Eye (tissue), 1 donor: ENCODE measurements at places on chromosomes 12 and 14.

DNA sequence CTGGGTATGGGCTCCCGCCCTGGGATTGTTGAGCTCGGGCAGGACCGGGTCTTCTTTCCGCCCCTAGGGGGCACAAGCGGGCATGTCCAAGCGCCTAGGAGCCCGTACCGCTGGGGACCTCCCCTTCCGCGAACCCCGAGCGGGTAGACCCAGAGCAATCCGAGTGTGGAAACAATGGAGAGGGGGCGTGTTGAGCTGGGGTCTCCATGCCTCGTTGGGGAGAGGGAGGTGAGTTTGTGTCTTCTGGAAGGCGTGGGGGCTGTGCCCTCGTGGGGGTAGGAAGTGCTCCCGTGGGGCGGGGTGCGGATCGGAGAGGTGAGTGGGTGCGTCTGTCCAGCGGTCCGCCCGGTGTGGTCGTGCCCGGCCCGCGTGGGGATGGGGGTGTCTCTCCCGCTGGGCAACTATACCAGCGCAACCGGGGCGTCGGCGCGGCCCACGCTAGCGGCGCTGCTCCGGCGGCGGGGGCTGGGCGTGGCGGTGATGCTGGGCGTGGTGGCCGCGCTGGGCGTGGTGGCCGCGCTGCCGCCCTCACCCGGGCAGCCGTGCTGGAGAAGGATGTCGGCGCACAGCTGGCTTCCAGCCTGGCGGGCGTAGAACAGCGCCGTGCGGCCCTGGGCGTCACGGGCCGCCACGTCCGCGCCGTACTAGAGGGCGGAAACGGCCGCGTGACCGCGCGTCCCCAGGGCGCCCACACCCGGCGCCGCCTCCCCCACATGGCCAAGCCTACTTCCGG lies 12.2 kb downstream of the AGAP2 start:
- DNase-seq, result peak; percentile 92

- peak; percentile 56 for DNase-seq
These were observed 41.2 kb upstream of the MED13L start for GRCh38 chr12:116318576-116319232.

- no peak for DNase-seq
These were observed 11.1 kb downstream of the RASSF3 start for GRCh38 chr12:64621257-64621942.

DNA sequence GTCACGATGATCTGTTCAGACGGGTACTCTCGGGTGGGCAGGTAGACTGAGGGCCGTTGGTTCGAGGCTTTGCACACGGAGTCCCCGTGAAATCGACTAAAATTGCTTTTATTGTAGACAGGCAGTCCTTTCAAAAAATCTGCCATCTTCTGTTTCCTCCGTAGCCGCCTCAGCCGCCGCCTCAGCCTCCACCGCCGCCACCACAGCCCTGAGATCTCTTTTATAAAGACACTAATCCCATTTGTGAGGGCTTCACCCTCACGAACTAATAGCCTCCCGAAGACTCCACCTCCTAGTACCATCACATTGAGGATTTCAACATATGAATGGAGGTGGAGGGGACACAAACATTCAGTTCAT lies 74.2 kb downstream of the KLHL28 start:
- no peak for DNase-seq

GRCh38 chr12:31813305-31813704 lies 84.5 kb upstream of the AMN1 start:
- no peak for DNase-seq

DNA sequence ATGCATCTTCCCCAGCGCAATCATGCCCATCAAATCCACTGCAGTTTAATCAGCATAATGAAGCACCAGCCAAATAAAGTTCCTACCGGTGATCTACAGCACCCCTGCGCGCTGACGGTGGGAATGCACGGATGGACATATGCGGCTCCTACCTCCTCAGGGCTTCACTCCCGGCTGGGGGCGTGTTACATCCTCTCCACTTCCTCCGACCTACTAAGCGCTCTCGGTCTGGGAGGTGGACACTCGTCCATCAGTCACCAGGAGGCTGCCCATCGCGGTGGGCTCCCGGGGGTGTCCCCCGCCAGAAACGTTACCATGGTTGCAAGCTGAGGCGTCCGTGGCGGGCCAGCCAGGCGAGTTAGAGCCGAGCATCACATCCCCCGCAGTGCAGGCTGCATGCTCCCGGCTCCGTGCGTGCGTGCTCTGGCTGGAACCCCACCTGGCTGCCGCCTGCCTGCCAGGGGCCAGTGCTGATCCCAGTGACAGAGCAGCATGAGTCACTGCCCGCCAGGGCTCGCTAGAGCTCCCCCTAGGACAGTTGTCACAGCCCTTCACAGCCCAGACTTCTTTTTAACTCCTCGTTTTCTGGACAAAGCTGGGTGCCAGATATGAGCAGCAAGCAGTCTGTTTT lies 73.0 kb downstream of the CIT start:
- peak; percentile 91 for DNase-seq

DNA sequence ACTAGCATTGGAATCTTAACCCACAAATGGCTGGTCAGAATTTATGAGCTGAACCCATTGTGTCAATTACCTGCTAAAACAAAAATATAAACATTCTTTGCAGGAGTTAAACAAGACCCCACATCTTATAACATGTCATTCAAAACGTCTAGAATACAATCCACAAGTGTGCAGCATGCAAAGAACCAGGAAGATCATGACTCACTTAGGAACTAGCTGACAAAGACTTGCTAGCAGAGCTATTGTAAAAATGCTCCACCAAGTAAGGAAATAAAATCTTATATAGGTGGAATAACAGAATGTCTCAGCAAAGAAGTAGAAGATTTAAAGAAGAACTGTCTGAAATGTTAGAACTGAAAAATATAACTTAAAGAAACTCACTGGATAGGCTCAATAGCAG lies 26.5 kb upstream of the POC1B start:
- DNase-seq, result no peak

DNA sequence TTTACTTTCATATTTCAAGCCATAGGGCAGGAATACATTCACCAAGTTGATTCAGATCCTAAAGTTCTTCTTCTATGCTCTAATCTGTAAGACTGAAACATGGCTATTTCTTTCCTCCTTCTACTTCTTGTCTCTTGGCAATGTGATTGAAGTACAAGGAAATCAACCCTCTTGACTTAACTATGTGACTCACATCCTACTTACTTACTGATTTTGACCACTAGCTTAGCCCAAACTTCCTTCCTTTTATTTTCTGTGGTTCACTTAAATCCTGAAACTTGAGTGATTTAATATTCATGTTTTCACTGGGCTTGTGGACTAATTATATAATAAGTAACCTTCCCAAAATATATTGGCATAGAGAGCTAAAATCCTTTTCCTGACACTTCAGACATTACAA lies 111.2 kb upstream of the NOVA1 start:
- DNase-seq, result no peak

GRCh38 chr12:86158956-86159355 lies 97.2 kb downstream of the MGAT4C start:
- DNase-seq, result no peak

DNA sequence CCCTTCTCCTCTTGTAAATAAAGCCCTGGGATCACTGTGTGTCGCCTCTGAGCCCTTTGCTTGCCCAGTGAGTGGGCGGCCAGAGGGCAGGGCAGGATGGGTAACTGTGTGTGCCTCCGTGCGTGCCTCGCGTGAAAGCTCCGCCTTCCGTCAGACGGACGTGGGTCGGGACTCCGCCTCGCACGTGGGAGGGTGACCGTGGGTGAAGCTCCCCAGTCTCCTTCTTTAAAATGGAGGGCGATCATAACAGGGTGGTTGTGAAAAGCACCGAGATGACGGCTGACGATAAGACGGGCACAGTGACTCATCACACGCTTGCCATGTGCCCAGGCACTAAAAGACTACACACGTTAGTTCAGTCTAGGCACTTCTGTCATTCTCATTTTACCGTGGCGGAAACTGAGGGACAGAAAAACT lies 9.2 kb downstream of the PHB2 start:
- DNase-seq, result no peak

- DNase-seq, result no peak
These were observed 40.5 kb downstream of the PARP11 start for GRCh38 chr12:3832738-3833137.

GRCh38 chr14:105694961-105695360 lies 168.6 kb downstream of the TMEM121 start:
- DNase-seq, result peak; percentile 1

- DNase-seq, result peak; percentile 27
These were observed 15.2 kb downstream of the OR6S1 start for GRCh38 chr14:20626274-20626673.

DNA sequence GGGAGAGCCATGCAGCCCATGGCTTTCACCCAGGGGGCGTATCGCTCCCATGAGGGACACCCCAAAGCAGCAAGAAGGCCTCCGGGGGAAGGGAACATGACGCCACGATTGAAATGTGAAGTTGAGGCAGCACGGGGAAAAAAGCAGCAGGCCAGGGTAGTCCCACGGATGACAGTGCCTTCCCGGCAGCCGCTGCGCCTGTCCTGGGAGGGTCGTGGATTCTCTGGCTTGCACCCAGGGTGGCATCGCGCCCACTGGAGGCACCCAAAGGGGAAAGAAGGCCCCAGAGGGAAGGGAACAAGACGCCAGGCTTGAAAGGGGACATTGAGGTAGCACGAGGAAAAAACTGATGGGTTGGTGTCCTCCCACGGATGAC lies 161.6 kb upstream of the ALG10B start:
- no peak for DNase-seq

DNA sequence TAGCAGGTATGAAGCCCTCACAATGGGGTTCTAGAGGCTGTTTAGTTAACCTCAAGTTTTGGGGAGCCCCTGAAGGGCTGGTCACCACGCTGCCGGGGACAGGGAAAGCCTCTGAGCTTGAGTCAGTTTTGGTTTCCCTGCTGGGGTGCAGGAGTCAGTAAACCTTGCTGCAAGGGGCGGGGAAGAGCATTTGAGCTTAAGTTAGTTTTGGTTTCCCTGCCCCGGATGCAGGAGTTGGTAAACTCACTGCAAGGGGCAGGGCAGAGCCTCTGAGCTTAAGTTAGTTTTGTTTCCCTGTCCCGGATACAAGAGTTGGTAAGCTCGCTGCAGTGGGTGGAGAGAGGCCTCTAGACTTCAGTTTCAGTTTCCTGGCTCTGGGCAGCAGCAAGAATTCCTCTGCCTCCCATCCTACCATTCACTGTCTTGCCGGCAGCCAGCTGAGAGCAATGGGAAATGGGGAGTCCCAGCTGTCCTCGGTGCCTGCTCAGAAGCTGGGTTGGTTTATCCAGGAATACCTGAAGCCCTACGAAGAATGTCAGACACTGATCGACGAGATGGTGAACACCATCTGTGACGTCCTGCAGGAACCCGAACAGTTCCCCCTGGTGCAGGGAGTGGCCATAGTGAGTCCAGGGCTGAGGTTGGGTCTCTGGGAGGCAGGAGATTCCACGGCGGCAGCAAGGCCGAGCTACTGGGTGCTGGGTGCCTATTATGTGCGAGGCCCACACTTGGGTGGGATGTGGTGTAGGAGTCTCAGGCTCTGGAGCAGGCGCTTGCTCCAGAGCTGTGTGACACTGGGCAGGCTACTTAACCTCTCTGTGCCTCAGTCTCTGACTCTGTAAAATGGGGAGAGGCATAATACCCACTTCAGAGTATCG lies at the start of gene OAS2:
OAS2 (plus strand) TSS at position 357 of the 878 bp plus-strand sequence; CDS start at position 447, 90 bp downstream.
- peak; percentile 7 for DNase-seq

- DNase-seq, result peak; percentile 61
These were observed 3.0 kb upstream of the PIANP start for GRCh38 chr12:6703631-6704030.

DNA sequence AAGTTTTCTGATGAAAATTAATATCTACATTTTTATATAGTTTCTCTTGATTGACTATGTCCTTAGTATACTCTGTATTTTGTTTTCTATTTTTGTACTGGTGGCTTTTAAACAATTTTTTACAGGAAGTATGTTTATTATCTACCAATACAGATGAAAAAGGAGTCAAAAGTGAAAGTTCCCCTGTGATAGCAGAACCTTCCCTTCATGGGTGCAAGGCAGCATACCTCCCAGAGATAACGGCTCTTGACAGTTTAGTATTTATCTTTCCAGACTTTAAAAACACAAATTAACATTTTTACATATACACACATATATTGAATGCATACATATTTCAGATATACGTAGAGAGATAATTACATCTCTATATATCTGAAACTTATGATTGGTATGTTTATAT lies 17.1 kb upstream of the FAM234B start:
- no peak for DNase-seq

- DNase-seq, result no peak
These were observed 8.2 kb downstream of the KCNA5 start for GRCh38 chr12:5051913-5052312.

DNA sequence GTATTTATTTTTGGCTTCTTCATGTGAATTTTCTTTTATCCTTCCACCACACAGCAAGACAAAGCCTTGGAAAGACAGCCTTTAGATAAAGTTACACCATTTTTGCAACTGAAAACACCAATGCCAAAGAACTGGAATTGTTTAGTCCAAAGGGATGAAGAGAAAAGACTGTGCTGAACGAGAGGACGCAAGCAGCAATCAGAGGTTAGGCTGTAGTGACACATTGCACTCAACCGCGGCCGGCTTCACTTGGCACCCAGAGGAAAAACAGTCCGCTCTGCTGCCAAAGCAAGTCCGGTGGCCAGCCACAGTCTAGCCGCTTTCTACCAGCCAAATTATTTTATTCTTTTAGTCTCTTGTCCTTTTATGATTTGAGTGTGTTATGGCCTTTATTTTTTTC lies 49.1 kb upstream of the KCNJ8 start:
- DNase-seq, result no peak

- peak; percentile 93 for DNase-seq
These were observed 68.2 kb upstream of the ETV6 start for GRCh38 chr12:11581179-11581755.

GRCh38 chr14:99125113-99125512 lies 146.9 kb downstream of the BCL11B start:
- no peak for DNase-seq

GRCh38 chr12:131409211-131409610 lies 301.7 kb upstream of the SFSWAP start:
- DNase-seq, result no peak

- no peak for DNase-seq
These were observed 106.0 kb downstream of the BRMS1L start for GRCh38 chr14:35932136-35932535.

DNA sequence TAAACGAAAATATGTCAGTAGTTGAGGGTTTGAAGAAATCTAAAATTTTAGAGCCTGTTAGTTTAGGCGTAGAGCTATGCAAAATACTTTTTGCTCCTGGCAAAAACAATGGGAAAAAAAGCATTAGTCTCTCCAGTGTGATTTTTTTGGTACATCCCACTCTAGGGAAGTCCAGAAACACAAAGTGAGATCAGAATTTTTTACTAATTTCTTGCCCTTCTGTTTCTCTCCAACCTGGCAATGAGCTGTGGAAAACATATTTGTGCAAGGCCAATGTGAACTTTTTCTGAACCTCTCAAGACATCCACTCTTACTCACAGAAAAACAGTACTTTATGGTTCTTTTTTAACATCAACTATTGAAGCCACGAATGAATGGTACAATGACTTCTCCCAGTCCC lies 56.9 kb upstream of the DCN start:
- DNase-seq, result peak; percentile 36
